ENCODE measurements at places on chromosomes 2 and 18.

- no peak for DNase-seq
These were observed 12.4 kb downstream of the NABP1 start for GRCh38 chr2:191690327-191690726.

DNA sequence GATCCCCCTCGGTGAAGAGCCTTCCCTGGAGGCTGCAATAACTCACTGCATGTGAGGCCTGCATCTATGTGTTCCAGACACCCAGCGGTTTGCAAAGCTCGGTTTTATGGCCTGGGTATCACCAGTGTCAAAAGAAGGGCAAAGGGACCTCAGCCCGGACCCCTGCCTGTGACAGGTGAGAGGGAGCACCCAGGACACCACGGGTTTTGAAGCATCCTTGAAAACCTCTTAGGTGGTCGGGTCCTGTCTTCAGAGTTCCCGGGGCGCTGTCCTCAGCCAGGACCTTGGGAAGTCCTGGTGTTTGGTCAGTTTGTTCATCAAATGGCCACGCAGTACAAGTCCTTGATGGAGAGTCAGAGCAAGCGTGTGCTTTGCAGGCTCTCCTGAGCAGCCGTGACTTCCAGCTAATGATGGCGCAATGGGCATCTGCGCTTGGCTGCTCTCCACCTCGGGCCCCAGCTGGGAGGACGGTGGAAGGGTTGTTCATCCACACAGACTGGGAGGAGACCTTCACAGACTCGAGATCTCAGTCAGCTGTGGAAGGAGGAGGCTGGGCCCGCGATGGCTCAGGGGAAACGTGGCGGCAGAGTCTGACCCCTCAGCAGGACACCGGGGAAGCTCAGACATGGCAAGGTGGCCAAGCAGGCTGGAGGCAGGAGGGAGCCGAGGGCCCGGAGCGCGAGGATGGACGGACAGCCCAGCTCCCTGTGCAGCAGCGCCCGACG, 113.1 kb upstream of the GPC1 start:
- DNase-seq, result no peak

GRCh38 chr18:49026501-49027373, 76.0 kb upstream of the SMAD7 start:
- no peak for DNase-seq

DNA sequence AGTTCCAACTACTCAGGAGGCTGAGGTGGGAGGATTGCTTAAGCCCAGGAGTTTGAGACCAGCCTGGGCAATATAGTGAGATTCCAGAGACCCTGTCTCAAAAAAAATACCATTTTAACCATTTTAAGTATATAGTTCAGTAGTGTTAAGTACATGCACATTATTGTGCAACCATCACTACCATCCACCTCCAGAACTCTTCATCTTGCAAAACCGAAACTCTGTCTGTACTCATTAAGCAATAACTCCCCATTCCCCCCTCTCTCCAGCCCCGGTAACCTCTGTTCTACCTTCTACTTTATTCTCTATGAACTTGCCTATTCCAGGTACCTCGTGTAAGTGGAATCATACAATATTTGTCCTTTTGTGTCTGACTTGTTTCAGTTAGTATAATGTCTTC, 86.4 kb downstream of the GFPT1 start:
- DNase-seq, result no peak

DNA sequence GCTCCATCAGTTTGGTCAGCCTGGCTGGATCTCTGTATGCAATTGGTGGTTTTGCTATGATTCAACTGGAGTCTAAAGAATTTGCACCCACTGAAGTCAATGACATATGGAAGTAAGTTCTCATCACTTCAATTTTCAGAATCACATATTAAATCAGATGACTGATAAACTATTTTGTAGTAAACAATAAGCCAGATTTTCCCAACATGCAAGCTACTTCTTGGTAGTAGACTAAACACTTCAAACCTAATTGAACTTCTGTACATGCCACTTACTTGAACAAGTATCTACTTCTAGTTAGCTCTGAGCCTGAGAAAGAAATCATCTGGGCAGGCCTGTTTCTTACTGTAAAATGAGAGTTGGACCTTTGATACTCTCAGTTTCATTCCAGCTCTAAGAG, 11.4 kb downstream of the KLHL41 start:
- DNase-seq, result no peak

GRCh38 chr2:172153757-172154156, 51.1 kb upstream of the DLX2 start:
- no peak for DNase-seq

DNA sequence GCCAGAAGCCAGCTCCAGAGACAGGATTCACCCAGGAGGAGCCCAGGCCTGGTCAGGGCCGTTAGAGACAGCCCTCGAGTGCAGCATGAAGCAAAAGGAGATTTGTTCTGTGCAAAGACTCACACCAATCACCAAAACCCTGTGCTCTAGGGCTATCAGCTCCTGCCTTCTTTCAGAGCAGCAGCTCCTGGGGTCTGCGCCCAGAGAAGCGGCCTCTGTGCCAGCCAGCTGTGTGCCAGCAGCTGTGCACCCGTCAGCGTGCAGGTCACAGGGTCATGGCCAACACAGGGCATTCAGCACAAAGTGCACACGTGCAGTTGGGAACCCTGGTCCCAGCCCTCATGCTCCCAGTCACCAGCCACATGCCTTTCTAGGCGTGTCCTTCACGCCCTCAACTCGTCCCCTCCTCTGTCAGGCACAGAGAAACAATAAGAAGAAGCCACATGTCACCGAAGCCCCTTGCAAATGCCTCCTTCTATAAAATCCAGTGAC, 49.3 kb downstream of the ZNF516 start:
- DNase-seq, result no peak

DNA sequence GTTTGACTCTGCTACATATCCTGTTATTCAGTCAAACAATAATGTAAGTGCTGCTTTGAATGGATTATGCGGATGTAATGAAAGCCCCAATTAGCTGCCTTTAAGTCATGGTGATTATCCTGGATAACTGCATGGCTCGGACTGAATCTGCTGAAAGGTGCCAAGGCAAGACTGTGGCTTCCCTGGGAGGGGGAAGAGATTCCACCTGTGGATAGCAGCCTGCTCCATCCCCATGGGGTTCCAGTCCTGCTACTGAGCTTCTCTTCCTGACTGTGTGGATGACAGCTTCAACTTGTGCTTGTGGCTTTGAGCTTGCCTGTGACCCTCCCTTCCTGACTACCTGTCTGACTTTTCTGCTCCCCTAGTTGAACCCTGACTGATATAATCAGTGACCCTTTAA, 540.0 kb upstream of the GYPC start:
- DNase-seq, result no peak

- no peak for DNase-seq
These were observed 41.4 kb downstream of the THUMPD2 start for GRCh38 chr2:39737661-39738060.

DNA sequence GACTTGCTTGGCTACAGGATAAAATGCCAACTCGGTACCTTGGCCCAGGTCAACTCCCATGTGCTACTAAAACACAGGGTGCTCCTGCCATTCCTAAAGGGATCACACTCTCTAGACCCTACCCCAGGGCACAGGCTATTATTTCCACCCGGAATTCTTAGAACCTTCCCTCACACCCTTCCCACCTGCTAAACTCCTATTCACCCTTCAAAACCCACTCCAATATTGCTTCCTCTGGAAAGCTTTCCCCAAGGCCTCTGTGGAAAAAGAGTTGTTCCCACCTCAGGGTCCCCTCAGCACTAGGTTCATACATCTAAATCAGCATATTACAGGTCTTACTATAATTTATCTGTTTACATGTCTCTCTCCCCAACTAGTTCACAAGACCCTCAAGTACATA, 75.0 kb upstream of the TANC1 start:
- no peak for DNase-seq

DNA sequence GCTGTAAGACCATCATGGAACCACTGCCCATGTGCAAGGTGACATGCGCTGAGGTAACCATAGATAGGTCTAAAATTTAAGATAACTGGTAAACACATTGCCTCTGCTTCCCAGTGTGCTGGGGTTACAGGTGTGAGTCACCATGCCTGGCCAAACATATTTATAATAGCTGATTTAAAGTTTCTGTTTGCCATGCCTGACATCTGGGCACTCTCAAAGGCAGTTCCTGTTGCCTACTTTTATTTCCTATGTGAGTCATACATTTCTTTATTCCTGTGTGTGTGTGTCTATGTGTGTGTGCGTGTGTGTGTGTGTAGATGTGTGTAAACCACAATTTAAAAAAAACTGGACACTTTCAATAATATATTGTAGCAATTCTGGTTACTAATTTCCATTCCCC, 415.2 kb upstream of the NETO1 start:
- DNase-seq, result no peak

- DNase-seq, result no peak
These were observed 9.0 kb downstream of the TNFRSF11A start for GRCh38 chr18:62334120-62334519.

DNA sequence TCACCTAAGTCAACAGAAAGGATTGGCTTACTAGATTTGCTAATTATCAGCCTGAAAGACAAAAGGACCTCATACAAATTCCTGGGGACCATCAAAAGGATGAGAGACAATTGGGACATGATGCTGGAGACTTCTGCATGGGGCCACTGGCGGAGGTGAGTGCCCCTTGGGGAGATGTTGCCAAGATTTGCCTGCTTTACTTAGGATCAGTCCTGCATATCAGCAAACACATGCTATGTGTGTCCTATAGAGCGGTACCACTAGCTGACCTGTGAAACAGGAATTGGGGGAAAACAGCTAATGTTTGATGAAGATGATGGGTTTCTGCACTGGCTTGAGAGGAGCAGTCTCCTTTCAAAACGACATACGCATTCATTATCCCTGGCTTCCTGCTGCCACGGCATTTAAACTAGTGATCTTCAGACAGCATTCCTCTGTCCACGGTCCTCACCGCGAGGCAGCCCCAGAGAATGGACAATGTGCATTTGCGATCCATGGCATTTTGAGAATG, 104.2 kb downstream of the TGIF1 start:
- no peak for DNase-seq

DNA sequence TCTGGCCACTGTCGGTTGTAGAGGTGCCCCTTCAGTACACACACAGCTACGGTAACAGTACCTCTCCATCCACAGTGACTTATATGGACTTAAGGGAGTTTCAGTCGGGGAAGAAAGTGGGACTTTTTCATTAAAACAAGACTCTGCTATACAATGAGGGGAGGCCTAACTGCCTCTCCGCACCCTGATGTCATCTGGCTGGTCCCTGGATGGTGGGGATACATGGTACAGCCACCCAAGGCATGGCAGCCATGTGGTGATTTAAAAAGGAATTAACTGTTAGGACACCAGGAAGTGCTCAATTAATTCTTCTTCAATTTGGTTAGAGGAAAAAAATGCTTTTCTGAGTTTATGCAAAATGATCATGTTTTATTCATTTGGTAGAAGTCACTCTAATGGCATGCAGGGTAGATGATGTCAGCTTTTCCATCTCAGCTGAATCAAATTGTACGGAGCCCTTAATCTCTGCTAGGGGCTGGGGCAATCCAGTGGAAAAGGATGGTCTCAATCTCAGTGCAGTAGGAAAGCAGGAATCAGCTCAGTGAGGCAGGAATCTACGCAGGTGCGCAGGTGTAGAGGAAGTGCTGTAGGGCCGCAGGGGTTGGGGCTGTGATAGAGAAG, 243.9 kb downstream of the PRKCE start:
- no peak for DNase-seq

DNA sequence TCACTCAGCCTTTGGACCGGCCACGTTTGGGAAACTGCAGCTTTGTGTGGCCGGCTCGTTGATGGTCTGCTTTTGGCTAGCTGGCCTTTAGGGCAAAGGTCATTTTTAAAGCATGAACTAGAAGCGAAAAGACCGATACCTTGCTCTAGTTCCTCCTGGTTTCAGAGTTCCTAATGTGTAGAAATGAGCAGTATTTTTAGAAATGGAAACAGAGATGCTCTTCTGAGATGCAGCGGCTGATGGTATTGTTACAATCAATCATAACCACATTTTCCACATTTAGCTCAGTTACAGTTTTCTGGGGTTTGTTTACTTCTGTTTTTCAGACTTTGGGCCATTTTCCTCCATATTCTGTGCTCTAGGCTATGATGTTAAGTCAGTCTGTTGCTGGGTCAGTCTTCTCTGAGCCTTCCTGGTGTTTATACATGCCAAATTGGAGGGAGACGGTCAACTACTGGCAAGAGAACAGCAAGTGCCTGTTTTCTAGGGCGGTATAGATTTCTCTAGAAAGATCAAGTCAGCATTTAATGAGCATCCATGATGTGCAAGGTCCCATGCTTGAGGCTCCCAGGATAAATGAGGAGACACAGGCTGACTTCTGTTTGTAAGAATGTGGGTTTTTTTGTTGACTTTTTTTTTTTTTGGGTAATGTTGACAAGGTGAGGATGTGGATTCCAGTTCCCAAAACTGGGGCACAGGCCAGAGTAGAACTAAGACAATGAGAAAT, 28.0 kb downstream of the RNF144A start:
- DNase-seq, result no peak

- DNase-seq, result no peak
These were observed 156.4 kb upstream of the GALNT13 start for GRCh38 chr2:153715218-153715850.

DNA sequence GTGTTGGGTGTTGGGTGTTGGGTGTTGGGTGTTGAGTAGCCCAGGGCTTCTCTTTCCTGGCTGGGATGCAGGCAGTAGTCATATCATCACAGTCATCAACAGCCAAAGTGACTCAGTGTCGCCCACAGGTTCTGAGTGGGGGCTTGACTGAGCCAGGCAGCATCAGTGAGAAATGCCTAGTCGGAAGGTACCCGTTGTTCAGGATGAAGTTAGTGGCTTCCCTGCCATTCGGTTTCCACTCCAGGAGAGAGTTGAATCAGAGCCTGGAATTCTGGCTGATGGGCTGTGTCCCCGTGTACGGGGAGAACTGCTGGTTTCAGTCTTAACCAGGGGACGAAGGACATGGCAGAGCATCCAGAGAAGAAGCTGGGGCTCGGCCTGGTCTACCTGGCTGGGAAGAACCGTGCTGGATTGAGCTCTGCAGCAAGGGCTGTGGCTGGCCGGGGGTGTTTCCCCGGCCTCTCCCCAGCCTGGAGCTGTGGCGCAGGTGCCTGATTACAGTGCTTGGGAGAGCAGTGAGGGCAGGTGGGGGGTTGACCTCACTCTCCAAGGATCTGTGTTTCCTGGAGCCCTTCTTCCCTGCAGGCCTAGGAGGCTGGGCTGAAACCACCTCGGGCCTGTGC, 49.4 kb downstream of the AGAP1 start:
- no peak for DNase-seq

DNA sequence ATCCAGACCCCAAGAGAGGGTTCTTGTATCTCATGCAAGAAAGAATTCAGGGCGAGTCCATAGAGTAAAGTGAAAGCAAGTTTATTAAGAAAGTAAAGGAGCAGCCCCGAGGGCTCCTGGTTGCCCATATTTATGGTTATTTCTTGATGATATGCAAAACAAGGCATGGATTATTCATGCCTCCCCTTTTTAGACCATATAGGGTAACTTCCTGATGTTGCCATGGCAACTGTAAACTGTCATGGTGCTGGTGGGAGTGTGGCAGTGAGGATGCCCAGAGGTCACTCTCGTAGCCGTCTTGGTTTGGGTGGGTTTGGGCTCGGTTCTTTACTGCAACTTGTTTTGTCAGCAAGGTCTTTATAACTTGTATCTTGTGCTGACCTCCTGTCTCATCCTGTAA, 750.2 kb upstream of the FANCL start:
- DNase-seq, result no peak

GRCh38 chr2:100819370-100820272, at the start of gene NPAS2:
TSS of gene NPAS2 (plus strand) at chr2:100820139. CDS start at chr2:100904755, 84,616 bp downstream.
- DNase-seq, result no peak
